ENCODE measurements at places on chromosomes 7 and 10.

GRCh38 chr10:60666221-60666620 lies 112.1 kb upstream of the CDK1 start:
- no peak for DNase-seq

- DNase-seq, result peak; percentile 93
These were observed 100.2 kb downstream of the ATXN7L1 start for GRCh38 chr7:105776068-105776790.

- DNase-seq, result no peak
These were observed 121.4 kb downstream of the TCF7L2 start for GRCh38 chr10:113071446-113071845.

- DNase-seq, result no peak
These were observed 322.0 kb upstream of the ZNF32 start for GRCh38 chr10:43970717-43971116.

GRCh38 chr10:4691776-4692175 lies 134.2 kb upstream of the AKR1E2 start:
- DNase-seq, result no peak

DNA sequence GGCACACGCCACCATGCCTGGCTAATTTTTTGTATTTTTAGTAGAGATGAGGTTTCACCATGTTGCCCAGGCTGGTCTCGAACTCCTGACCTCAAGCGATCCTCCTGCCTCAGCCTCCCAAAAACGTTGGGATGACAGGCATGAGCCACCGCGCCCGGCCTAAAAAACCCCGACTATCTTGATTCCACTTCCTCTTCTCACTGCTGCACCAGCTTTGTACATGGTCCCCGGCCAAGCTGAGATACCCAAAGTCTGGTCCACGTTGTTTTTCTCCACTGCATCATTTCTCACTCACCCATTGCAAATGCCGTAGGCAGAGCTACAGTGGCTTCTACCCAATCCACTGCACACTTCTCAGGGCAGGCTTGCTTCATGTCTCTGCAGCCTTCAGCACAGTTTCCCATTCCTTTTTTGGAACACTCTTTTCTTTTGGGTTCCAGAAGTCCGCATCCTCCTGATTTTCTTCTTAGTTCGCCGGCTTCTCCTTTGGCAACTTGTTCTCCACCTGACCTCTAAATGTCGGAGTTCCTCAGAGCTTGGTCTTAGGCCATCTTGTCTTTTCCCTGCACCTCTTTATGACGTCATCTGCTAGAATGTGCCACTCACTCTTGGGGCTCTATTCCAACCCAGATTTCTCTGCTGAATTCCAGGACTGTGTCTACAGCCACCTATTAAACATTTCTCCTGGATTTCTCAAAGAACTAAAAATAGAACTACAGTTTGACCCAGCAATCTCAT lies 6.0 kb upstream of the GNB2 start:
- no peak for DNase-seq

GRCh38 chr10:68900427-68901104 lies 549 bp upstream of the DDX50 start:
- no peak for DNase-seq

DNA sequence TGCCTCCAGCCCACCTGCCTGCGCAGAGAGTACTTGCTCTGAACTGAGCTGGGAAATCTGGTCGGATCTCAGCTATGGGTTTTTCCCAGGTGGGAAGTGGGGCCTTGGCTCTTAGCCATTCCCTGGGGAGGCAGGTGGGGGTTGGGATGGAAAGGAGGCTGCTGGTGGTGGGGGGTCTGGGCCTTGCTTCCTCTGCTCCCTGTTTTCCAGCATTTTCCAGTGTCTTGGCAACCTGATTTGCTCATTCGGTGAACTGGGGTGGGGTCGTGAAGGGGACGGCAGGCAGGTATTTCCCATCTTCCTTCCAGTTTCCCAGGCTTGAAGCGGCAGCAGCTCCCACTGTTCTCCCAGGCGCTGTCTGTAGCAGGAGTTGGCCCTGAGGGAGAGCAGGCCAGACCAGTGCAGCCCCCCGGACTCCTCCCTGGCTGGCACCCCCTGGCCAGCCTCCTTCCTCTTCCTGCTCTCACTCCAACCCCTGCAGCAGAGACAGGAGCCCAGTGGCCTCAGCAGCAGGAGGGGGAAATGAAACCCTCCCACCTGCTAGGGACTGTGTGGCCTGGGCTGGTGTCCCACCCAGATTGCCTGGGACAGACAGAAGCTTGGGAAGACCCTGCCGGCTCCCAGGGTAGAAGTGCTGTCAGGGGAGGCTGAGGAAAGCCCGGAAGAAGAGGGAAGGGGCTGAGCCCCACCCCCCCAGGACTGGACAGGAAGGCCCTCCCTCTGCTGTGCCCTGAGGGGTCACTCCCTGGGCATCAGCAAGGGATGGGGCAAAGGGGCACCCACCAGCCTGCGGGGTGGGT lies 6.6 kb downstream of the TRIM8 start:
- no peak for DNase-seq

DNA sequence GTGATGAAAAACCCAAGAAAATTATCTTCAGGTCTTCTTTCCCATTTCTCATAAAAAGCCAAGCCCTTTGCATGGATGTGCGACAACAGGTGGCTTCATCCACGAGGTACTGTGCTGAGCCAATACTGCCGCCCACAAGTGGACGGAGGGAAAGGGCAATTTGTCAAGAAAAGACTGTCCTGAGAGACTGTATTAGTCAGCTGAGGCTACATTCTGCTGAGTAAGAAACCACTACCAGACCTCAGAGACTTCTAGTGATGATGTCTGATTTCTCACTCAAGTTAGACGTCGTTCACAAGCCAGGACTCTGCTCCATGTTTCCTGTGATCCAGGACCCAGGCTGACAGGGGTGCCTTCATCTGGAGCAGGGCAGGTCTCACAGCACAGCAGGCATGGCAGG lies 171.5 kb upstream of the CDCA7L start:
- DNase-seq, result no peak

DNA sequence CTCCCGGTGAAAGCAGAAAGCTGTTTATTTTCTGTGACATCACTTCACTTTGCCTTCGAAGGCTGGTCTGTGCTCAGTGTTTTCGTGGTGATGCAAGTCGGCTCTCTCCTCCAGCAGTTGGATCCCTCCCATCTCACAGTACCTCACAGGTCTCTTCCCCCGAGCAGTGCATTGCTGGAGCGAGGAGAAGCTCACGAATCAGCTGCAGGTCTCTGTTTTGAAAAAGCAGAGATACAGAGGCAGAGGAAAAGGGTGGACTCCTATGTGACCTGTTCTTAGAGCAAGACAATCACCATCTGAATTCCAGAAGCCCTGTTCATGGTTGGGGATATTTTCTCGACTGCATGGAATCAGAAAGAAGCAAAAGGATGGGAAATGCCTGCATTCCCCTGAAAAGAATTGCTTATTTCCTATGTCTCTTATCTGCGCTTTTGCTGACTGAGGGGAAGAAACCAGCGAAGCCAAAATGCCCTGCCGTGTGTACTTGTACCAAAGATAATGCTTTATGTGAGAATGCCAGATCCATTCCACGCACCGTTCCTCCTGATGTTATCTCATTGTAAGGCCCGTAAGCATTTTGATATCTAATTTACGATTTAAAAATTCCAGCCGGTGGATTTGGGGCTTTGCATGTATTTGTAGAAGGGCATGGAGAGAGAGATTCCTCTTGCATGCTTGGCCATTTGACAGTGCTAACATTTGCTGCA lies at the start of gene LGI1:
TSS of gene LGI1 (plus strand) at position 136 of the 707 bp plus-strand sequence. CDS start at position 345, 209 bp downstream.
- no peak for DNase-seq

GRCh38 chr10:6050801-6051445 lies 11.2 kb downstream of the IL2RA start:
- DNase-seq, result no peak

DNA sequence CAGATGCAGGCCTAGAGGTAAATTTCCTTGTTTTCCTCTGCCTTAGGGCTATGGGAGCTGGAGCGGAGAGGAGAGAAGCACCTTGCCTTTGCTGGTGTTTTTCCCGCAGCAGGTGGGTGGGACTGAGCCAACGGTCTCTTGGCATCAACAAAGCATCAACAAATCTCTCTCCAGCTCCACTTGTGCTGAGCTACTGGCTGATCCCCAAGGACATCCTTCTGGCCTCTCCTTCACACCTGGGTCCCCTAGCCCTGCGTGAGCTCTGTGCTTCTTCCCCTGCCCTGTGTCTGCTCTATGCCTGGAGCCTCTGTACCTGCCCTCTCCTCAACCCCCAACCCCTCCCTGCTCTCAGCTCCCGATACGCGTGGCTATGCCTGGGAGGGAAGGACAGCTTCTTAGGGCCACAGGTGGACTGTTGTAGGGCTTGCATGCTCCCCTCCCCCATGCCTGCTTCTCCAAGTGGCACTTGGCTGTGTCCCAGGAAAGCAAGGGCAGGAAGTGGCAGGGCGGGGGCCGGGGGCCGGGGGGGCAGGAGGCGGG lies 3.2 kb upstream of the CLDN4 start:
- DNase-seq, result no peak

GRCh38 chr7:27140126-27140857 lies 3.2 kb downstream of the HOXA5 start:
- no peak for DNase-seq

DNA sequence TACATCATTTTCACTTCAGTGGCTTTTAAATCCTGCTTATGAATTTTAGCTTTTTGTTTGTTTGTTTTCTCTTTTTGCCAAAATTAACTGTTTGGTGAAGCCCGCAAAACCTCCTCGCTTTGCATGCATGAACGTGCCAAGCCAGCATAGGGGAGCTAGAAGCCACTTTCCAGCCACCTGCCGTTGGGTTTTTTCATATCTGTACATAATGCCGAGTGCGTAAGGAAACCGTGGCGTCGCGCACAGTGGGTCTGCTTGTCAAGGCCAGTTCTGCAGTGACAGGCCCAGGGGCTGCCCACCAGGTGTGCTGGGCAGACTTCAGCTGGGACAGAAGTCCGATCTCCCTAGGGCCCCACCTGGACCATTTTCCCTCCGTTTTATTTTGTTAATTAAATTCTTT lies 41.1 kb downstream of the WIPI2 start:
- no peak for DNase-seq

- no peak for DNase-seq
These were observed 199.2 kb downstream of the DIP2C start for GRCh38 chr10:490256-490655.

GRCh38 chr7:101094376-101094775 lies 9.1 kb downstream of the TRIM56 start:
- DNase-seq, result no peak

GRCh38 chr10:90977855-90978486 lies 57.1 kb upstream of the ANKRD1 start:
- DNase-seq, result no peak

- no peak for DNase-seq
These were observed 338.8 kb upstream of the SHH start for GRCh38 chr7:156151078-156151477.

DNA sequence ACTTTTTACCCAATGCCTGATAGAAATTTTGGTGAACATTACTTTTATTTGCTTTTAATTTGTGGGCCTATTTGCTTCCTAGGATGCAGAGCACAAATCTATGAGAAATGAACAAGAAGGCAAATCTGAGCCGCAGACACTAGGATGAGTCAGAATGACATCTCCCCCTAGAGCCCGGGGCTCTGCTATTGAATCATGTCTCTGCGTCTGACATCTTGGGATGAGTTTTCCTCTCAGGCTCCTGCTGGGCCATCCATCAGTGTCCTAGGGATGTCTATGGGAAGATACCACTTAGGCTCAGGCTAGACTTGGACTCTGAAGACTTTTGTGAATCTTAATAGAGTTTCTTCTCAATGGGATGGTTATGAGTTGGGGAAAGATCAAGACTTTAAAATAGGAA lies 157.3 kb upstream of the MTPN start:
- no peak for DNase-seq

DNA sequence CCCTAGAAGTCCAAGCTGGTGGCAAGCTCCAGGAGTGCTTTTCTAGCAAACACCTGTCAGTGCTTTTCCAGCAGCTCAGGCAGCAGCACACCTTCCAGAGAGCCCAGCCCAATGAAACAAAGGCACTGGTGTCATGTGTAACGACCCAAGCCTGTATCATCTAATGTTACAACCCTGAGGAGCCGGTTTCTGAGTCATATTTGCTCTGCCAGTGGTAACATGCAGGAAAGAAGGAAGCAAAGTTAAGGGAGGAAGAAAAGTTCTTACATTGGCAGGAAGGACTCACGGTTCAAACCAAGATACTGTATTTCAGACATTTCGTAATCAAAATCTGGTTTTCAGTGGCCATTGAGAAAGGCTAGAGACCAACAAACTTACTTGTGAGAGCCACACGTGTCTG lies at the start of gene ANKRD22:
TSS of gene ANKRD22 (minus strand) at position 139 of the 400 bp plus-strand sequence. CDS start 237 bp downstream, outside the sequence.
- no peak for DNase-seq

DNA sequence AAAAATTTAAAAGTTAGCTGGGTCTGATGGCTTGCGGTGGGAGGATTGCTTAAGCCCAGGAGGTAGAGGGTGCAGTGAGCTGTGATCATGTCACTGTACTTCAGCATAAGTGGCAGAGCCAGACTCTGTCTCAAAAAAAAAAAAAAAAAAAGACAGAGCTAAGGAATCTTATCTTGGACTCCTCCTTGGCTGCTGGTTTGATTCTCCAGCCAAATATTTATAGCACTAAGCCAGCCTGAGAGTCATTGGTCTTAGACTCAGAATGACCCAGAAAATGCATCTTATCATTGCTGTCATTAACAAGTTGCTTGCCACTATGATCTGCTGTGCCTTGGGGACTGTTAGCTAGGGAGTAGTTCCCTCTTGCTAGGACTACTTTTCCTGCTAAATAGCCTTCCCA lies 164.7 kb downstream of the GNAT3 start:
- no peak for DNase-seq

DNA sequence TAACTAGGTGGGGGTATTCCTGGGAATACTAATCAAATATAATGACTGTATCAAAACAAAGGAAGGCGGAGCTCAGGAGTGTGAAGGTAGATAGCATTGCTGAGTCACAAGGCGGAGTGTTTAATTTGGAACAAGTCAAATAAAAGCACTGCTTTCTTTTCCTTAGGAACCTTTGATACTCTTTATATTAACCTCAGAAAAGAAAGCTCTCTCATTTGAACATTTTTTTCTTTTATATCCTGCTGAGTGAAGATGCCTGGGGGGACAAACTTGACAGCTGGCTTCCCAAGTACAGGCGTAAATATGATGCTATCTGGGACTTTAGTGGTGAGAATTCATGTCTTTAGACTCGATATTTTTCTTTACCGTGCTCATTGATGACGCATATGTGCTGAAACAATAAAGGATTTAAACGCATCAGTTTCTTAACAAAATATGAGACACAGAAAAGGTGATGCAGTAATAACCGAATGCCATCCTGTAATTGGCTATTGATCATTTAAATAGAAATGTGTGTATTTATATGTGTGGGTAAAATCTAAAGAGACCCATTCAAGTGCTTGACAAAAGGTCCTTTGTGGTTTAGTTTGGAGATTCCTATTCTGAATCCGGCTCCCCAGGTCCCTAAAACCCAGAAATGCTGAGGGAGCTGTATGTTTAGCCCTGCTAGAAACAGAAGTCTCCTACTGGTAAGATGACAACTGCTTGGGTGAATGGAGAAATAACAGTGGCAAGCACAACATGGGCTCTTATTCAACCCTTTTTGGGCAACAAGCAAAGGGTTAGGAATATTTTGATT lies 102.7 kb downstream of the PRTFDC1 start:
- DNase-seq, result peak; percentile 77

- DNase-seq, result no peak
These were observed 33.4 kb downstream of the MACROH2A2 start for GRCh38 chr10:70085975-70086613.
